ENCODE measurements at places on chromosomes 11 and 22. TPM values are rescaled to one million over a fixed set of nuclear protein-coding genes. Genes with fewer than 3 reads are reported as not detected.

DBX1 gene
- not detected for total RNA-seq

MFRP gene
- total RNA-seq: not detected

KCNQ1 gene
- not detected for total RNA-seq

PLEKHB1 gene
- 0.78 TPM for total RNA-seq

GRAMD1B gene
- total RNA-seq: 1.9 TPM

OR9Q1 gene
- not detected for total RNA-seq

CCDC179 gene
- not detected for total RNA-seq

PANX2 gene
- total RNA-seq: 1.6 TPM

CHADL gene
- not detected for total RNA-seq

SYT12 gene
- 1.7 TPM for total RNA-seq

B4GALNT4 gene
- total RNA-seq: 61.0 TPM

DGAT2 gene
- total RNA-seq: not detected

GGT5 gene
- 136 TPM for total RNA-seq

PRR33 gene
- total RNA-seq: not detected

SPA17 gene
- total RNA-seq: 4.7 TPM

DDI1 gene
- not detected for total RNA-seq

CREB3L1 gene
- 78.6 TPM for total RNA-seq

MCAT gene
- total RNA-seq: 16.5 TPM

NXPE1 gene
- total RNA-seq: not detected

CCDC87 gene
- total RNA-seq: 0.39 TPM

ARHGEF17 gene
- 105 TPM for total RNA-seq

GSTP1 gene
- 509 TPM for total RNA-seq

CYB5R2 gene
- 5.7 TPM for total RNA-seq

CLCF1 gene
- 7.8 TPM for total RNA-seq

RNASEH2C gene
- total RNA-seq: 55.6 TPM

SLC43A1 gene
- 14.3 TPM for total RNA-seq

ACAT1 gene
- total RNA-seq: 55.6 TPM

PKP3 gene
- total RNA-seq: 0.40 TPM

TNNT3 gene
- 4.4 TPM for total RNA-seq

OR5A1 gene
- total RNA-seq: not detected
